ENCODE measurements at places on chromosomes 3 and 15.

GRCh38 chr3:24042174-24043059 lies 97.3 kb downstream of the NR1D2 start:
- no peak for DNase-seq

DNA sequence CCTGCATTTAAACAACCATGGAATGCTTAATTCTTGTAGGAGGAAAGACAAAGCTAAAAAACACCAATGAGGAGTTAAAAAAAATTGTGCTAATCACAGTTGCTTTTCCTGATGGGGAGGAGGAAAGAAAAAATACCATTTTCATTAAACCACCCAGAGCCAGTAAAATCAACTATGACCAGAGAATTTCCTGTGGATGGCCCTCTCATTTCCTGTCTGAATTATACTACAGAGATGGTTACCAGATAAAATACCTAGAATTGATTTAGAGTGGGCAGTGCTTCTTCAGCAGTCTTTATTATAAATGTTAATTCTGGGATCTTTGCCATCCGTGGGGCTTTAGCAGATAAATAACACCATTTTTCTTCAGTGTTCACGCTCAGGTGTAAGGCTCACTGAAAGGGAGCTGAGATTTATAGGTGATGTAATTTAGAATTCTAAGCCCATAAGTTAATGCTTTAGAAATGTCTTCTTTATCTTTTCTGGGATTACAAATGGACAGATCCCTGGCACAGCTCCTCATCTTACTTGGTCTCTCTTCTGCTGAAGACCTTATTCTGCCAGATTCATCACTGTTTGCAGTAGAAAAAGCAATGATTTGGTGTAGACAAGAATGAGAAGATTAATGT lies 37.9 kb downstream of the RETNLB start:
- no peak for DNase-seq

GRCh38 chr15:41930221-41930866 lies 36.5 kb upstream of the SPTBN5 start:
- DNase-seq = peak; percentile 94

GRCh38 chr3:23217872-23218554 lies 14.9 kb downstream of the UBE2E2 start:
- no peak for DNase-seq

DNA sequence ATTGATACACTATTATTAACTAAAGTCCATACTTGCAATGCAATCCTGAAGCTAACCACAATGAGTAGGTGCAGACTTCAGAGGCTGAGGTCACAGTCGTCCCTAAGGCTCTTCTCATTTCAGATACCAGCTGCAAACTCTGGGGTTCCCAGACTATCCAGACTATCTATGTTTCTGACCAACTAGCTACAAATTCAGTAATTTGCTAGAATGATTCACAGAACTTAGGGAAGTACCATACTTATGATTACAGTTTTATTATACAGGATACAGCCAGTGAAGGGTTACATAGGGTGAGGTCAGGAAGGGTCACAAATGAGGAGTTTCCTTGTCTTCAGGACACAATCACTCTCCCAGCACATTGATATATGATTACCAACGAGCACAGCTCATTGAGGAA lies 36.5 kb downstream of the PPM1L start:
- no peak for DNase-seq

DNA sequence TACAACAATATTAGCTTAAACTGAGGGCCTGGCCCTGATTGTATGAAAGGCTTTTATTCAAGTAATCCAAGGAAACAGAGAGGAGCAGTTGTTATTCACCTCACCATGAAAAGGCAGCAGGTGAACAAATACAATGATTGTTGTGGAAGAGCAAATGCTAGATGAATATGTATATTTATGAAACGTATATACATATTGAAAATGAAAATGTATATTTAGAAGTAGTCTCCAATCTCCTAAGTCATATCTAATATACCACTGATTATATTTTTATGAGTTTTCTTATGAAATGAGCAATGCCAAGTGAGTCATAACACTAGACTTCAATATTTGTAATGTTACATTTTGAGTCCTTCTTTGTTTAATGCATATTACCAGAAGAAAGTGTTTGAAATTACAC lies 116.2 kb upstream of the KCNMB2 start:
- DNase-seq = no peak

DNA sequence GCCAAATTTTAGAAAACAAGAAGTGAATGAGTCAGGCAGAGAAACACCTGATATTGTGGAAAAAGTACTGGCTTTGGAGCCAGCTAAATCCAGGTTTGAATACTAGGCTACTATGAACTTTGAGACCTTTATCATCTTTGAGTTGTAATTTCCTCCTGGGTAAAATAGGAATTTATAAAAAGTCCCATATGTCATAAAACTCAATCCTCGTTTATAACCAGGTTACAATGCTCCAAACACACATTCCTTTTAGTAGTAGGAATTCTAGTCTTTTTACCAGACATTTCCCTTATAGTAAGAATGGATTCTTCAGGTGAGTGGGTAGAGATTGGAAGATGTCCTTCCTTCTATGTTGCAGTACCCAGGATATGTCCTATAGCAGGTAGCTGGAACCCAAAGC lies 16.7 kb upstream of the DPH6 start:
- DNase-seq = no peak

DNA sequence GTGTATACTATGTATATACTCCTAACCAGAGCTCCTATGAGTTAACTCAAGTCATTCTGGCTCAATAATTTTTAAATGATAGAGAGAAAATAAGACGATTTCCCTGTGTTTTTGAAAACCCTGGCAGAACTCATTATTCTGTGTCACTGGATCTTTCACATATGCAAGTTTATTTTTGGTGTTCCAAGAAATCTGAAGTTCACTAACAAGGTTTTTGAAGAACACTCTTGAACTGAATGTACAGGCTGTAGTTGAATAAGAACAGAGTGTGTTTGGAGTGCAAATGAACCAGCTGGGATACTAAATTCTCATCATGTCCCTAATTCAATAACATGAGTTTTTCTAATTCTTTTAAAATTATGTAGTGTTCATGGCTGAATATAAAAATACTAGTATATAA lies 466.9 kb upstream of the SUCLG2 start:
- DNase-seq = no peak

GRCh38 chr3:155069729-155070128 lies 10.4 kb upstream of the MME start:
- DNase-seq = no peak

DNA sequence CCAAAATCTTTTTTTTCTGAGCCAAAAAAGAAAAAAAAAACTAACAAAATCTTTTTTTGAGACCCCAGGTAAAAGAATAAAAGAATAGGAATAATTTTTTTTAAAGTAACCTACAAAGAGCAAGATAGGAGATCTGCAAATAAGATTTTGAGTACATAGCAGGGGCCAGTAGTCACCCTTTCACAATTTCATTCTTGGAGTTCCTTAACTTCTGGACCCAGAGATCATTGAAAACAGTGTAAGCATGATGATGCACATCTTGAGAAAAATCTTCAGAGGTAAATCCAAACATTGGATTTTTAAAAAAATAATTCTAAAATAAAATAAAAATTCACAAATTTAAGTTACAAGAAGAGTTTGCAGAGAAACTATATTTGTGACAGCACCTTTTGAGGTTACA lies 18.8 kb downstream of the TFRC start:
- no peak for DNase-seq

DNA sequence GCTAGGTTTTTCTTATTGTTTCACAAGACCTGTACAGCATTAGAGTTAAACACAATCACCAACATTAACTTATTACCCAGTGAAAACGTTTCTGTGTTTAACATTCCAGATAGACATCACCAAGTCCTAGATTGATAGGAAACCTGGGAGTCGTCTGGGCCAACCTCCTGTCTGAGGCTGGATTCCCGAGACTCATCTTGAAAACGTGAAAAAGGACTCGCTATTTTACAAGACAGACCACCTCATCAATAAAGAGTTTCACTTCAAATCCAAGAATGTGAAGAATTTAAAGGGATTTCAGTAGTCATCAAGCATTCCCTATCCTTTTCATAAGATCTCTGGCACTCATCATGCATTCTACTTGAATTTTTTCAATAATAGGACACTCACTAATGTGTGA lies 626.6 kb downstream of the MCTP2 start:
- no peak for DNase-seq

- DNase-seq = no peak
These were observed 1.5 kb downstream of the EAF2 start for GRCh38 chr3:121836481-121836880.

DNA sequence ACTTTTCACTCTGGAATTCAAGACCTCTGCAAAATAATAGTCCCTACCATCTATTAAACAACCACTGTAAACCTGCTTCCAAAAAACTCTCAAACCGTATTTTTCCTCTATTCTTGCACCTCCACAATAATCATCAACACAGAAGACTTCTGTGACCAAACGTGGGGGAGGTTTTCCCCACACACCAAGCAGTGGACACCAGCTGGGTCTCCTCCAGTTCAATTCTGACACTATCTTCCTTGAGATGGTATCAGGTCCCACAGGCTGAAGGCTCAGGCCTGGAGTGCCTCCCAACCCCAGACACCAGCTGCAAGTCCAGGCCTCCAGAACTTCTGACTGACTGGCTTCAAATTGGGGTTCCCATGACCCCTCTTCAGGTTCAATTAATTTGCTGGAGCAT lies 89.6 kb upstream of the RAP2B start:
- no peak for DNase-seq

- no peak for DNase-seq
These were observed 1.4 kb downstream of the CCR5AS start for GRCh38 chr3:46405301-46406019.

GRCh38 chr3:62405566-62405965 lies 32.2 kb upstream of the FEZF2 start:
- DNase-seq = no peak

DNA sequence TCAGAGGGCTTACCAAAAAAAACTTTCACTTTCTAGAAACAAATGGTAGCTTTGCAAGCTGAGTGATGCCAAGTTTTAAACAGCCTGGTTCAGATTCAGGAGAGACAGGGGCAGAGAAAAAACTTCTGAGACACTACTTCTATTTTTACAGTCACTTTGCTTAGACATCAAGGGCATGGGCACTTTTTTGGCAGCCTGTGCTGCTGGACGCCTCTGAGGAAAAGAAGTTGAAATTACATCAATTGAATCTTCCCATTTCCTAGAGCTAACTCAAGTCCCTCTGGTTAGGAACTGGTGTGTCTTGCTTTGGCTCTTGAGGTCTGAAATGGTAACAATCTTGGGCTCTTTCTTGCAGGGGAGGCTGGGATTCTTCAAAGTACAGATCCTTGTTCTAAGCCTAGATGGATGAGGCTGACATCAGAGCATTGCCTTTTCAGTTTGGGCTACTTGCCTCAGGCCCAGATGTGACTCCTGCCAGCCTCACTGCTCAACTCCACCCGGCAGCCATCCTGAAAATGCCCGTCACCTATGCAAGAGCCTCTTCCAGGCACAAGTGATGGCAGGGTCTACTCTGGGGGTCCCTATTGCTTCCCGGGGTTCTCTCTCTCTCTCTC lies 357.5 kb downstream of the FOXP1 start:
- no peak for DNase-seq

DNA sequence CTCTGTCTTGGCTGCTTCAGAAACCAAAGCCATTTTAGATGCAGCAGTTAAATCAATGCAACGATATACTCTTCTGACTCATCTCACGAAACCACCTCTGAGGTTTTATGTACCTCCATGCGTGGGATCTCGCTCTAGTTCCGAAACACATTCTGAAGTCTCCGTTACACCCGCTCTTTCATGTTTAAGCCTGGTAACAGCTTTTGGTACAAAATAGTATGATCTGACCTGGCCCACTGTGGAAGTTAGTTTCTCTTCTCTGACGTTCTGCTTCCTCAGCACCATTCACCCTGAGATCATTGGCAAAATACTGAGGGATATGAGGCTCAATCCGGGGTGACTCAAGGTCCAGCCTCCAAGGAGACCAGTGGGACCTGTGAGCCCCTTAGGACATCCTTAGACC lies 121.9 kb downstream of the TMEM266 start:
- DNase-seq = no peak

DNA sequence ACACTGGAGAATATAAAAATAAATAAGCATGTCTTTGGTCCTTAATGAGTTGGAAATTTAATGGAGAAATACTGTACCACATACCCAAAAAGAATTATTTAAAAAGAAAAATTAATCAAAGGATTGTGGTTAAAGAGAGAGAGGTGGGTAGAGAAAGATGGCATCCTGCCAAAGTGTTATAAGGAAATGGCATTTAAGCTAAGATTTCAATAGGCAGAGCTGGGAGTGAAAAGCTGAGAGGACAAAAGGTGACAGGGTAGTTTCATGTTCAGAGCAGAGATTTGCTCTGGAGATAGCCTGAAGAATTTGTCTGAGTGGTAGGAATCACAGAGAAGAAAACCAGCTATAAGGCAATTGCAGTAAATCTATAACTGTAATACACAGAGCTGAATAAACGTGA lies 181.0 kb downstream of the SI start:
- no peak for DNase-seq

- no peak for DNase-seq
These were observed 7.1 kb downstream of the MINAR1 start for GRCh38 chr15:79439236-79439635.

GRCh38 chr3:173096994-173097785 lies 43.8 kb downstream of the SPATA16 start:
- DNase-seq = peak; percentile 52

GRCh38 chr3:157159037-157159761 lies 748 bp downstream of the CCNL1 start:
- DNase-seq = peak; percentile 47

GRCh38 chr15:44883199-44883877 lies 73.1 kb upstream of the TERB2 start:
- DNase-seq = no peak

- no peak for DNase-seq
These were observed 136.2 kb downstream of the CHST2 start for GRCh38 chr3:143255739-143256138.

GRCh38 chr15:58715266-58715917 lies 34.1 kb downstream of the ADAM10 start:
- DNase-seq = no peak

- no peak for DNase-seq
These were observed 178.1 kb upstream of the TSC22D2 start for GRCh38 chr3:150230037-150230436.

GRCh38 chr3:43071313-43071893 lies 34.5 kb downstream of the POMGNT2 start:
- DNase-seq = no peak

- no peak for DNase-seq
These were observed 43.3 kb downstream of the ZNF609 start for GRCh38 chr15:64503640-64504039.

All from RCC 7860 (cell line).